ENCODE measurements at places on chromosomes 2 and 18.

GRCh38 chr18:3089579-3089978 is 76.6 kb upstream of the LPIN2 start:
- no peak for DNase-seq

DNA sequence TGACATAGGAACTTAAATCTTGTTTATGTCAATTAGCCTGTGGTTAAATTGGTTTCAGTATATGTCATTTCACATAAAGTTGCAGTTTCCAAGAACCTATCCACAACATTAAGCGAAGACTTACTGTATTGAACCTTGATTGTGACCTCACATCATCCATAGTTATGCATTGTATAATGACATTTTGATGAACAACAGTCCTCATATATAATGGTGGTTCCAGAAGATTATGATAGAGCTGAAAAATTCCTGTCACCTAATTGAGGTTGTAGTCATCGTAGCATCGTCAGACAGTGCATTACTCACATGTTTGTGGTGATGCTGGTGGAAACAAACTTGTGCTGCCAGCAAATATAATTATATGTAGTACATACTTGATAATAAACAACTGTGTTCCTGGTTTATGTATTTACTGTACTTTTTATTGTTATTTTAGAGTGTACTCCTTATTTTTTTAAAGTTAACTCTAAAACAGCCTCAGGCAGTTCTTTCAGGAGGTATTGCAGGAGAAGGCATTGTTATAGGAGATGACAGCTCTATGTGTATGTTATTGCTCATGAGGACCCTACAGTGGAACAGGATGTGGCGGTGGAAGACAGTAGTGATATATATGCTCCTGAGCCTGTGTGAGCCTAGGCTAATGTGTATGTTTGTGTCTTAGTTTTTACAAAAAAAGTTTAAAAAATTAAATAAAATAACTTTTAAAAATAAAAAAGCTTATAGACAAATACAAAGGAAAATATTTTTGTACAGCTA is 56.6 kb downstream of the UBE2E3 start:
- DNase-seq, result no peak

DNA sequence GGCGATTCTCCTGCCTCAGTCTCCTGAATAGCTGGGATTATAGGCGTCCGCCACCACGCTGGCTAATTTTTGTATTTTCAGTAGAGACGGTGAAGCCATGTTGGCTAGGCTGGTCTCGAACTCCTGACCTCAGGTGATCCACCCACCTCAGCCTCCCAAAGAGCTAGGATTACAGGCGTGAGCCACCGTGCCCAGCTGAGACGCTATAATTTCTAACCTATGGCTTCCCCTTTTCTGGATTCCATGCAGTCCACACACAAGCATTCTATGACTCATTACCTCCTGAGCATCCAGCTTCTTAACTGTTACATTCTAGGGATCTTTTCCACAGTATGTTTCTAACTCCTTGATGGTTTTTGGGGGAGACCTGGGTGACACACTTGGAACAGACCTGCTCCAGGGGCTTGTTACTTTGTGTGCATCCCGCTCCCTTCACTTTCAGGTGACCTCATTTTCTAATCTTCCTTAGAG is 11.8 kb upstream of the KCMF1 start:
- peak; percentile 9 for DNase-seq

DNA sequence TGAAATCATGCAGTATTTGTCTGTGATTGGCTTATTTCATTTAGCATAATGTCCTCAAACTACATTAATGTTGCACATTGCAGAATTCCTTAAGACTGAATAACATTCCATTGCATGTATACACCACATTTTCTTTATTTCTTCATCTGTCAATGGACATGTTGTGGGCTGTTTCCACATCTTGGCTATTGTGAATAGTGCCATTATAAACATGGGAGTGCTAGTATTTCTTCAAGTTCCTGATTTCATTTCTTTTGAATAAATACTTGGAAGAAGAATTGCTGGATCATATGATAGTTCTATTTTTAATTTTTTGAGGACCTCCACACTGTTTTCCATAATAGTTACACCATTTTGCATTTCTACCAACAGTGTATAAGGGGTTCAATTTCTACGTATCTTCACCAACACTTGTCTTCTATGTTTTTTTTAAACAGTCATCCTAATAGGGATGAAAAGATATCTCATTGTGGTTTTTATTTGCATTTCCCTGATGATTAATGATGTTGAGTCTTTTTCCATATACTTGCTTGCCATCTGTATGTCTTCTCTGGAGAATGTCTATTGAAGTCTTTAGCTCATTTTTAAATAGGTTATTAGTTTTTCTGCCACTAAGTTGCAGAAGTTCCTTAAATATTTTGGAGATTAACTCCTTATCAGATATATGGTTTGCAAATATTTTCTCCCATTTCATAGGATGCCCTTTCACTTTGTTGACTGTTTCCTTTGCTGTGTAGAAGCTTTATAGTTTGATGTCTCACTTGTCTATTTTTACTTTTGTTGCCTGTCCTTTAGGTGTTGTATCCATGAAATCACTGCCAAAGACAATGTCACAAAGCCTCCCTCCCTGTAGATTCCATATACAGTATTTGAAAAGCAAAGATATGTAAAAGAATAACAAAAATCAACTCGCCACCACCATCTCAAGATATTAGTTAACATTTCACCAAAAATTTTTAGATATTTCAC is 14.6 kb downstream of the FBXO11 start:
- DNase-seq, result no peak

DNA sequence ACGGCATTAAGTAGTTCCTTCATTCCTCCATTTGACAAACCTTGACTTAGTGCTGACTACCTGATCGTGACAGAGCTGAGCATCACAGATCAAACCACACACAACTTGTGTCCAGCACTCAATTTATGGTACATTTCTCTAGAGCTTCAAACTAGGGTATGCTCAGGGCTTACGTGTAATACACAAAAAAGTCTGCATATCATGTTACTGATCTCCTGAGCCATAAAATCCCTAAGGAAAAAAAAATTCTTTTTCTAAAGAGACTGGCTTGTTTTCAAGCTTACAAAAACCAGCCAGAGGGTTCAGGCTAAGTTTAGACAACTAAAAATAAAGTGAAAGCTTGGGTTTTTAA is 88.0 kb upstream of the ALKAL2 start:
- DNase-seq, result no peak

GRCh38 chr18:77043541-77044280 is 88.9 kb downstream of the MBP start:
- DNase-seq, result no peak

DNA sequence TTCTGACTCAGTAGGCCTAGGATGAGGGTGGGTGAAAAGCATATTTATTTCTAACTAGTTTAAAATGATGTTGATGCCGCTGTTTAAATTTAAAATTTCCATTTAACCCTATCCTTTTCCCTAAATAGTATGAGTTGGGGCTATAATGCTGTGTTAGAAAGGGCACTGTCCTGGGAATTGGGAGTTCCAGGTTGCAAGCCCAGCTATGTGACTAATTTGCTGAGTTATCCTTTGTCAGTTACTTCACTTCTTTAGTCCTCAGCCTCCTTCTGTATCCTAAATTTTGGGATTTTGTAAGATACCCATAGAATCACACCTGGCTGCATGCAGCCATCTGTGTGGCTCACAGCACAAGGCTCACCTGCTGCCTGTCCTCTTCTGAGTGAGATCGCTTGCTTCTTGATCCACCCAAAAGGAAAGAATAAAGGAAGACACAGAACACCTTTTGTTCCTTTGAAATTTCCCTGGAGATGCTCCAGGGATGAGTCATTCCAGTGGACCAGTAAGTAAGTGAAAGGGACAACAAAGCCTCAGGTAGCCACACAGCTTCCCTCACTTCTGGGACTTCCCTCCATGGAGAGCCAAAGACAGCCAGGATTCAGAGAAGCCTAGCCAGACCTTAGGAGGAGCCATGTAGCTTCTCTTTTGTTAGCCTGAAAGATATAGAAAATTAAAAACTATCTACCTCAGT is 97.2 kb downstream of the DTNA start:
- DNase-seq, result no peak

All from activated naive CD4-positive, alpha-beta T cell treated with anti-CD3 and anti-CD28 coated beads, Interleukin-2, amount 50 U/mL, for 72 hours (primary cell).